ENCODE measurements at places on chromosomes 3 and 15.

DNA sequence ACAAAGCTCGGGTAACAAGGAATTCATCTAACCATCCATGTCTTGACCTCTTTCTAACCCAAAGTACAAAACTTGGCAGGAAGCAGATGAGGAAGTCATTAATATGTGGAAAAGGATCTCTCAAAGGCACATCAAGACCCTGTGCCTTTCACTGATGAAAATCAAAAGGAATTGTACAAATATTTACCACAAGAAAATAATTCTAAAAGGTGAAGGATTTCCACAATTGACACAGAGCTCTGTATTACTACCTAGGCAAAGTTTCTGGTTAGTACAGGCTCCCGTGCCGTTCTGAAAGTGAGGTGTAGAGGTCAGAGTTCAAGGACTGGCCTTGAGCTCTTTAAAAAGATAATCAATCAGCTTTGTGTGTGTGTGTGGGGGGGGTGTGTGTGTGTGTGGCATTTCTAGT, 239.7 kb upstream of the ICE2 start:
- no peak for DNase-seq

DNA sequence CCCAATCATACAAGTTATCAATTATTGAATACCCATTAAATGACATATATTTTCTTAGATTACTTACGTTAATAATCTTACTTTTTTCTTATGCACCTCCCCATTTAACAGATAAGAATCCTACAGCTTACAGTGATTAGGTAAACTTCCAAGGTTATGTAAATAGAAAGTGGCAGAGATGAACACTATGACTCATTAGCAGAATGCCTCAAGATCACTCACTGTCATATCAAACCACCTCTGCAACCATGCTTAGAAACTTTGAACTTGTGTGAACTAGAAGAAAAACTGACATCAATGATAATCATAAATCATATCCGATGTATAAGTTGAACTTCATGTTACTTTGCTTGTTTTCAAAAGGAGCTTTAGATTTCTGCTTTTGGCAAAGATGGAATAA, 911.6 kb upstream of the ARPP21 start:
- no peak for DNase-seq

DNA sequence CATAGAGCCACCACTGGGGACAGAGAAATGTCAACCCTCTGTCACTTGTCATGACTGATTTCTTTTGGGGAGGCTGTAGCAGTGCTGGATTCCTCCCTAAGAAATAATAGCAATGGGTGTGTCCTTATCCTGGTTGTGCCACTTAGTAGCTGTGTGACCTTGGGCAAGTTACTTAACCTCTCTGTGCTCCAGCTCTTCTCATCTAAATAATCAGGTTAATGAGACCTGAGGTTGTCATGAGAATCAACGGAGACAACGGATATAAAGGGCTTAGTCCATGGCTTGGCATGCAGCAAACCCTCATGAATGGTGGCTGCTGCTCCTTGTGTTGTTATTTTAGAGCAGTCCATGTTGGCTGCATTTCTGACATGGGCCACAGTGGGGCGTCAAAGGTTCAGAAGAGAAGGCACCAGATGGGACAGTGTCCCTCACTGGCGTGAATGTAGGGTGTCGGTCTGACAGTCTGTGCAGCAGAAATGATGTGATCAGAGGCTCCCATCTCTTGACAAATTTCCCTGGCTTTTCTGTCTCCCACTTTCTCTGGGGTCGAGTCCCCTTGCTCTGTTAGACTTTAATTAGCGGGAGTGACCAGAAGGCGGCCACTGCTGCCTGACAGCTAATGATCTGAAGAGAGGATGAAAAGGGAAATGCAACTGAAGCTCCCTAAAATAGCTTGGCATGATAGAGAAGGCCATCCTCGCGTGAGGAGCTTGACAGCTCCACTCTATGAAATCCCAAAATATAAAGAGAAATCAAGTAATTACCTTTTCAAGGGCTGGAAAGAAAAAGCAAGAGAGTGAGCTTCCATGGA, 209.4 kb downstream of the CADPS start:
- DNase-seq: peak; percentile 5

DNA sequence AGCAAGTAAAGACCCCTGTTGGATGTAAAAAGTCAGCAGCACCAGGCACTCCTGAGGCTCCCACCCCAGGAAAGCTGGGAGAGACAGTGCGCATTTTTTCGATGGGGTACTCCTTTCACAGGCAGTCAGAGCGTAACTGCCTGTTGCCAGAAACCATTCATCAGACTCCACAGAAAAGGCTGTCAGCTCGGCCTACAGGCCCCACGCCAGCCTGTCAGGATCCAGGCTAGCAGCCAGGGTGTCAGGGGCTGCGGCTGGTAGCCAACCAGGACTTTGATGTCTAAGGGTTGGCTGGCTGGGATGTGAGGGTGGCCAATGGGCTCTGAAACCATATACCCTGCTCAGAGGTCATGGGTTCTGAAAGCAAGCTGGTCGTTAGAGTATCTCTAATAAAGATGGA, 164.5 kb downstream of the WNT5A start:
- DNase-seq: no peak

DNA sequence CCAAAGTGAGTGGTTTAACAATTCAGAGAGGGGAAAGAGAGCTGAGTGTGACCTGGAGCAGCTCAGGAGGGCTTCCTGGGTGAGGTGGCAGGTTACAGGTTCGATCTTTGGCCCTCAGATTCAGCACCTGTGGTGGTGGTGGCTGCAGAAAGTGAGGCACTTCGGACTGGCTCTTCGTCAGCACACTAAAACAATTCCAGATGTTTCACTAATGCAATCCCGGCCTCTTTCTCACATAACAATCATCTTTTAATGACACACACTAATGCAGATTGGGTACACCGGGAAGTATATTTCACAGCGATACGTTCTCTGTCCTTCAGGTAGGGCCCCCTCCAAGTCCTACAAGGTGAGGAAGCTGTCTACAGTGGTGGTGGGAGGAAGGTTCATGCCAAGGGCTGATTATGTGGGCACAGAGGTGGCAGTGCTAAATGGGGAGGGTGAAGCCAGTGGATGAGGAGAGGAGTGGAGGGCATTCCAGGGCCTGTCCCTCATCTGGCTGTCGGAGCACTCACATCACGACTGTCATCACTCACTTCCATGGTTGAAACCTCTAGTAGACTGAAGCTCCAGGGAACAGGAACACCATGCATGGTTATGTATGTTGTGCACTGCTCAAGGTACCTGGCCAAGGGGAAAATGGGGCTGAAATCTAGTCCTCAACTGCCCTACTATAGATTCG, 171.1 kb downstream of the RAB11A start:
- DNase-seq: no peak

DNA sequence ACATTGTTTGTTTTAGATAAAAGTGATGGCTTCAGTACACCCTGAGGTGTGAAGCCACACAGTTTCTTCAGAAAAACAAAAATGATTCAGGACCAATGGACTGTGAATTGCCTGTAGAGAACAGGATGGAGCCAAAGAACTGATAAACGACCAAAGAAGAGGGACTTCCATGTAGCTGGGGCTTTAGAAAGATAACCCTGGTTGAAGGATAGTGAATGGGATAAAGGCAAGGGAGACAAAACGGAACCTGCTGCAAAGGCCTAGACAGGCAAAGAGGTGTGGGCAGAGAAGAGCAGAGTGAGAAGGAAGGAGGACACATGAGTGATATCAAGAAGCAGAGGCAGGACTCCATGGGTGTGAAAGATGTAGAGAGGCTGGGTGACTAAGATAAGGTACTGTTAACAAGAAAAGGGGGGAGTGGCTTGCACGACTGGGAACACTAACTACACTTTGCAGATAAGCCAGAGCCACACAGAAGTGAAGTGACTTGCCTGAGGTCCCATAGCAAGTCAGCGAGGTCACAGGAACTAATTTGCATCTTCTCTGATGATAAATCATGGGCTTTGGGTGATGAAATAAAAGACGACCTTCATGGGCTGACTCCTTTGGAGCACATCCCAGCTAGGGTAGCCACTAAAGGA, 44.3 kb downstream of the RAB6B start:
- no peak for DNase-seq

GRCh38 chr3:143000528-143000927, 842 bp upstream of the U2SURP start:
- no peak for DNase-seq

DNA sequence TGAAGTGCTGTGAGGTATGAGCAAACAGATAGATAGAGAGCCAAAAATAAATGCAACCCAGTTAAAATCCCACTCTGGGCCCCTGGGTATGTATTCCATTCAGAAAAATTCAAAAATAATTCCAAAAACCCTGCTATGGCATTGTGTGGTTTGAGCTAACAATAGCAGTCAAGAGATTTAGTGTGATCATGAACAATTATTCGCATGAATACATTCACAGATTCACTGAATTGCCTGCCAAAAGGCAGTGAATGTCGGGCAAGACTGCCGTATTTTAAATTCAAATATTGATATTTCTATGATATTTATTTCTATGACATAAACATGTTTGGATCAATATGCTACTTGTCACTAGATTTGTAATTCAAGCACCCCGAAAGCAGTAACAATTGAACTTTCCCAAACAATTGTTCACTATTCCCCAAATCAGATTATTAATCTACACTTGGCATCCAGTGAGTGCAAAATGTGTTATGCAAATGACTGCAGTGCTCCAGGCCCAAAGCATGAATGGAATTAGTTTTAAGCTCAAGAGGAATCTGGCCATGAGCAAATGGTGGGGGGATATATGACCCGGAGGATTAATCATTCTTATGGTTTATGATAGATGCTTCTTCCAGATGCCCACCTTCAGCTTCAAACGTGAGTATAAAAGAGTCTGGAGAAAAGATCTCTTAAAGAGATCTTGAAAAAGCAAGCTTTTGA, 417.0 kb upstream of the MEIS2 start:
- no peak for DNase-seq

DNA sequence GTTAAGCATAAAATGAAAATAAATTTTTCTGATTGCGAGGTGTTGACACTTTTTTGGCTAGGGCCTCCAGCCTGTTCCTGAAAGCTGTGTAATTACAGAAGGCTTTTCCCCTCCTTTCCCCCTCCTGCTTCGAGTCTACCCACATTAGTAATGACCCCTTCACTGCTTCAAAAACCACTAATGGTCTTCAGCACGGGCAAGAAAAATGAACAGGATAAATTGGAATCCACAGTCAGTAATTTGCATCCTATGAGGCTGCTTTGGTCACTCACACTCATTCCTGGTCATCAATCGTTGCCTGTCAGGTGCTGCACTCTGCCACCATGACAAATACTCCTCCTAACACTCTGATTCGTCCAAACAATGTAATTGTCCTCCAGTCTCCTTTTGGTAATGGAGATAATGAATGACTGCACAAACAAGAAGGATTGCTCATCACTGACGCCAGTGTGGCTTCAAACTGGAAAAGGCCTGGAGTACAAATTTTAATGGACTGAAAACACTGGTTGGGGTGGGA, 148.6 kb downstream of the MEIS2 start:
- DNase-seq: no peak

DNA sequence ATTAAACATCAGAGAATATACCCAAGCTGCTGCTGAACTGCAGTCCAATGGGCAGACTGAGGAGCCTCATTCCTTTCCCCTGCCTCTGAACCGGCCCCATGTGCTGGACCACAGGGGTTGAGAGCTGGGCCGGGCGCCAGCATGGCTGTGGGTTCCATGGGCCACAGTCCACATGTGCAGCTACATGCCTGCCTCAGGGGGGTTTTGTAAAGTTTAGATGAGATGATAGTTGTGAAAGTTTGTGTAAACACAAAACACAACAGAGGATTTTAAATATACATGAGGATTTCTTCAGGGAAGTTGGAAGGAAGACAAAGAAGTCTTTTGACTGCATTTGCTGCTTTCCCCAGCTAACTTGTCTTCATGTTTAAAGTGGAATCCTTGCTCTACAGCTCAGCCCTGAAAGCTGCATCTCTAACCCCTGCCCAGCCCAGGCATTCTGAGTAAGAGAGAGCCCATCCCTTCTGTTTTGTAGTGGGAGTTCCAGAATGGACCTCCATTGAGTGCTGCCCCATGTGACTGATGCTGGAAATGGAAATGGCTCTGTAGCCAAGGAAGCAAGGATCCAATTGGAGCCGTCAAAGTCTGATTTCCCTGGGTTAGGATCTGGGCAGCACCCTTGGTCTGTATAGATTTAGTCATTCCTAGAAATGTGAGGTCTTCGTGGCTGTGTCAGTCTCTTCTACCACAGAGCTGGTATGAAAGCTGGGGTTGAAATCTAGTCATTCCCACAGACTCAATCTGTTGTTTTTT, 17.5 kb downstream of the SLC12A8 start:
- no peak for DNase-seq

DNA sequence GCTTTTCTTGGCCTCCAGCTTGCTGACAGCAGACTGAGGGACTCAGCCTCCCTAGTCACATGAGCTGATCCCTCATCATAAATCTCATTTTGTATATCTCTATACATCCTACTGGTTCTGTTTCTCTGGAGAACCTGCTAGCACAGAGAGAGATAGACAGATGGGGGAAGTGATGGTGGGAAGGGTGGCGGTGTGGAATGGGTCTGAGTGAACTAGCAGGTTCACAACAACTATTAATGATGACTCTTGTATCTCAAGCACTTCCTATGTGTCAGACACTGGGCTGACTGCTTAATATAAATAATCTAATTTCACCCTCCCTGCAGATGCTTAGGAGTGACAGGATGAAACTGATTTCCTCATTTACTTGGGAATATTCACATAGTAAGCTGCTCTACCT, 106.9 kb upstream of the TLE3 start:
- no peak for DNase-seq

DNA sequence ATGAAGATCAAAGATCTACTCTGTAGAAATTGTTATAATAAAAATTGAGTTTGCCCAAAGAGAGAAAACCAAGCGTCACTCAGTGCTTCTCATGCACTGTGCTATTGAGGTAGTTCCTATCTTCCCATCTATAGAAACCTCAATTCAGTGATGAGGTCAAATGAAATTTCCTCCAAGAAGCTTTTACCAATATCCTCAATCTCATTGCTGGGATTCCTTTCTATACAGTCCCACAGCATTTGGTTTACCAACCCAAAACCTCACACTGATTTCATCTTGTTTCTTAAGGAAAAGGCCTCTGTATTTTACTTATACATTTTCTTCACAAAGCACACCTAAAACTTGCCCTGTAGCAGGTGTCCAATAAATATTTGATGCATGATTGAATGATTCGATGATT, 147.2 kb downstream of the ALCAM start:
- no peak for DNase-seq

- DNase-seq: no peak
These were observed 116.8 kb downstream of the EPHB1 start for GRCh38 chr3:134911586-134912548.

DNA sequence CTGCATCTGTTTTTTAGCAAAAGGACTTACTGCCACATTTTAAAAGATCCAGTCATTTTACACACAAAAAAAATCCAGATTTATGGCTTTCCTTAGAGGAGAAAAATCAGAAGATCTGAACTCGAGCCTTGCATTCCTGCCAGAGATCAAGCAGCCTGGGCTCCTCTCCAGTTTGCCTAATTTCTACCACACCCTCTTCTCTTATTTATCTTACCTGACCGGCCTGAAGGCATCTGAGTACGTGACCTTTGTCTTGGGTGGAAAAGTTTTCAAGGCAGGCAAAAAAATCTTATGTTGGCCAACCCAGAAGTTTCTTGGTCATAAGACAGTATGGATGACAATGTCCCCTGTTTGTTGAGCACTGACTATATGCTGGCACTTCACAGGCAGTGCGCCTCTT, 60.3 kb downstream of the CHRD start:
- DNase-seq: no peak

GRCh38 chr15:81723701-81724100, 322.1 kb downstream of the MEX3B start:
- no peak for DNase-seq

All from pulmonary artery endothelial cell (primary cell).